ENCODE measurements at places on chromosomes 2 and 18.

DNA sequence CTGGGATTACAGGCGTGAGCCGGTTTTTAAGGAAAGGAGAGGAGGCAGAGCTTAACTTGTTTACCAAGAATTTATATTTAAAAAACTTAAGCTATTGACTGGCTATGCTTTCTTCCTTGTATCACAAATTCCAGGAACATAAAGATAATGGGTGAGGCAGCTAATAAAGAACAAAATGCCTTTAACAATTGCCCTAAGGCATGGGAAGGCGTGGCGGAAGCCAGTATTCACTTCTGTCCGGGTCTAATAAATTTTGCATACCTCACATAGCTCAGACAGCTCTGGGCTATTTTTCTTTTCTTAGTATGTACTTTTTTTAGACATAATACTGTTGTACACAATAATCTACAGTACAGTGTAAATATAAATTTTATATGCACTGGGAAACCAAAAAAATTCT, 1.0 kb upstream of the LDAH start:
- no peak for DNase-seq

DNA sequence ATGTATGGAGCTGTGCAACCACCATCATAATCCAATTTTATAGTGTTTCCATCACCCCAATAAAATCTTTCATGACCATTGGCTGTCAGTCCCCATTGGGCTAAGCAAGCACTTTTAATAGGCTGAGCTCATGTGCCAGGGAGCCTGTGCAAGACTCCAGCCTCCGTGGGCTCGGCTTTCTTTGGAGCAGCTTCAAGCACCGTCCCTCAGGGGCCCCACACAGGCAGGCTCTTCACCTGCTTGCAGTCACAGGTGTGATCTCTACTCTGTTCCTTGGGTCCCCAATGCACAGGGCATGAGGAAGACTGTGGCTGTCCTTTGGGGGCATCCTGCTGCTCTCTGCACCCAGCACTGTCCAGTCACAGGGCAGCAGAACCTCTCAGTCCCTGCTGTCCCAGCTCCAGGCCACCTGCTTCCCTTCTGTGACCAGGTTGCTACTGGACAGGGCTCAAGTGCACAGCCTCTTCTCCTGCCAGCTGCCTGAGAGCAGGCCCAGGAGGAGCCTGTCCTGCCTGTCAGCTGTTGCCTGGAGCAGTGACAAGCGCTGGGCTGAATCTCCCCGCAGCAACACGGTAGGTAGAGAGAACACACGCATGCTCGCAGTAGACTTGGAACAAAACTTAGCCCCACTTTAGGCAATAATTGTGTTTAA, 40.7 kb upstream of the TMEM131 start:
- DNase-seq, result no peak

GRCh38 chr18:3485153-3486149, 35.5 kb downstream of the TGIF1 start:
- DNase-seq, result no peak

GRCh38 chr2:237549643-237550415, 16.5 kb upstream of the PRLH start:
- DNase-seq, result no peak

All from vagina (tissue), 2 donors.